CD4-positive, alpha-beta memory T cell (primary cell): ENCODE measurements at places on chromosomes 12 and 14. TPM values are rescaled to one million over a fixed set of nuclear protein-coding genes. Genes with fewer than 3 reads are reported as not detected.

DNA sequence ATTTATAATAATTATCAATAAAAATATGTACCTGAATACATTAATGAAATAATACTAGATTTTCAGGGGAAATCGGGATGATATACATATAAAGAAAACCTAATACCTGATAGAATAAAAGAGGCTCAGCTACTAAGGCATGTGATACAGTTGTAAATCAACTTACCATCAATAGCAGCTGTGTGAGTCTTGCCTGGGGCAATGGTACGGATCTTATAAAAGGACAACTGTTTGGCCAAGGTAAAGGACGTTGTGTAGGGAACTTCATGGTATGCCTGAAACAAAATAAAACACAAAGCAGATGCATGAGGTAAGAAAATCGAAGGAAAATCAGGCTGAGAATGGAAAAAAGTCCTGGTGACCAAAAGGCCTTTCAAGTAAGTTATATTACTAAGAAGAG, 25.4 kb downstream of the NEK9 start:
- no peaks in the 10 kb centered on the region for H3K27me3 ChIP-seq
- H3K4me3 ChIP-seq = no peak overlapping the region
- no peak for DNase-seq
- H3K27ac ChIP-seq = no peak overlapping the region
- peaks cover 56% of the 10 kb centered on the region for H3K36me3 ChIP-seq

DNA sequence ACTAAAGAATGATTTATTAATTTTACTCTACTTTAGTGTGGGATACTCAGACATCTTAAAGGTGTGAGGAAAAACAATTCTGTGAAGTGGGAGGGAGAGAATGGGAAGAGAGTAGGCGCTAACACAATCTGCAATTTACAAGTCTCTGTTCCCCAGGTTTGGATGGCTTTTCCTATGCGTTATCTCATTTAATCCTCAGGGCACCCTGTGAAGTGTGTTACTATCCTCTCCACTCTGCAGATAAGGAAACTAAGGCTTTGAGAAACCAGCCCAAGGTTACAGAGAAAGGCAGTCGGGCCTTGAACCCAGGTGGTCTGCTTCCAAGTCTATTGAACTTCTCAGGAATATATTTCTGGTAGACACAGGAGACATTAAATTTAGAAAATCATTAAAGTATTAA, 36.2 kb upstream of the TUBA1C start:
- H3K27me3 ChIP-seq = no peaks in the 10 kb centered on the region
- H3K27ac ChIP-seq = no peak overlapping the region
- H3K36me3 ChIP-seq = no peaks in the 10 kb centered on the region
- no peaks in the 10 kb centered on the region for H3K4me1 ChIP-seq
- no peak for DNase-seq

Gene VRTN
- not detected for total RNA-seq

Gene FGD4
- total RNA-seq = 0.47 TPM

GRCh38 chr14:28398506-28398905, 368.1 kb upstream of the FOXG1 start:
- no peaks in the 10 kb centered on the region for H3K4me1 ChIP-seq
- no peak overlapping the region for H3K27ac ChIP-seq
- no peak overlapping the region for H3K4me3 ChIP-seq
- H3K27me3 ChIP-seq = no peaks in the 10 kb centered on the region
- DNase-seq = no peak

- no peak overlapping the region for H3K27ac ChIP-seq
- no peaks in the 10 kb centered on the region for H3K27me3 ChIP-seq
- H3K4me1 ChIP-seq = no peaks in the 10 kb centered on the region
- DNase-seq = no peak
- H3K4me3 ChIP-seq = no peak overlapping the region
Measured at GRCh38 chr14:79549515-79549914, 661.8 kb downstream of the DIO2 start.

DNA sequence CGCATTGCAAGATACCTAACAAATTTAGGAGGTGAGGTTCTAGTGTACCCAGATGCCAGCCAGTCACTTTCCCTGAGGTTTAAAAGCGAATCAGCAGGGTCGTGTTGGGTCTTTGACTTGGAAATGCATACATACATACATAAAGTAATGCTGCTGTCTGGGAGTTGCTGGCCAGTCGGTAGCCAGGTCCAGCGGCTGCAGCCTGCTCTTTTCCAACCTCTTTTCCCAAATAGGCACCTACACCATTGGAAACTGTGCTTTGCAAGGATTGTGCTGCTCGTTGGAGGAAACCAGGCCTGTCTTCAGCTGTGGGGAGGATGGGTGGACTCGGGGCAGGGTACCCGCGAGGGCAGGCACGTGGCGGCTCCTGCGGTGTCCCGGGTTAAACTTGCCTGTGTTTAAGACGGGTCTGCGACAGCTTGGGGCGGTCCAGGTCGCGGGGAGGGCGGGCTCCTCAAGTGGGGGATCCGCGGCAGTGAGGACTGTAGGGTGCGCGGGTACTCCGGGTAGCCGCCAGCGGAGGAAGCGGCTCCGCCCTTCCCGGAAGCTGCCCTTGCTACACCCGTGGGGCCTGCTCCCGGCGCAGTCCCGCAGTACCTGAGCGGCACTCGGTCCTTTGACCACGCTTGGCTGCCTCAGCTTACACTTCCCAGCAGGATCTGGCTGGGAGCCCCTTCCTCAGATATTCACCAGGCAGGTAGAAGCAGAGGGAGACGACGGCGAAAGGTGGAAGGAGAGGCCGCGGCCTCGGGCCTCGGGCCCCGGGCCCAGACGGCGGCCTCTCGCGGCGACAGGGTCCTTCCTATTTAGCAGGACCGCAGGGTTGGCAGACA, 2.7 kb downstream of the TTC6 start:
- no peak for DNase-seq
- no peak overlapping the region for H3K27ac ChIP-seq
- peaks cover 7% of the 10 kb centered on the region for H3K4me1 ChIP-seq
- no peaks in the 10 kb centered on the region for H3K36me3 ChIP-seq
- no peak overlapping the region for H3K4me3 ChIP-seq
- peaks cover 52% of the 10 kb centered on the region for H3K27me3 ChIP-seq

DNA sequence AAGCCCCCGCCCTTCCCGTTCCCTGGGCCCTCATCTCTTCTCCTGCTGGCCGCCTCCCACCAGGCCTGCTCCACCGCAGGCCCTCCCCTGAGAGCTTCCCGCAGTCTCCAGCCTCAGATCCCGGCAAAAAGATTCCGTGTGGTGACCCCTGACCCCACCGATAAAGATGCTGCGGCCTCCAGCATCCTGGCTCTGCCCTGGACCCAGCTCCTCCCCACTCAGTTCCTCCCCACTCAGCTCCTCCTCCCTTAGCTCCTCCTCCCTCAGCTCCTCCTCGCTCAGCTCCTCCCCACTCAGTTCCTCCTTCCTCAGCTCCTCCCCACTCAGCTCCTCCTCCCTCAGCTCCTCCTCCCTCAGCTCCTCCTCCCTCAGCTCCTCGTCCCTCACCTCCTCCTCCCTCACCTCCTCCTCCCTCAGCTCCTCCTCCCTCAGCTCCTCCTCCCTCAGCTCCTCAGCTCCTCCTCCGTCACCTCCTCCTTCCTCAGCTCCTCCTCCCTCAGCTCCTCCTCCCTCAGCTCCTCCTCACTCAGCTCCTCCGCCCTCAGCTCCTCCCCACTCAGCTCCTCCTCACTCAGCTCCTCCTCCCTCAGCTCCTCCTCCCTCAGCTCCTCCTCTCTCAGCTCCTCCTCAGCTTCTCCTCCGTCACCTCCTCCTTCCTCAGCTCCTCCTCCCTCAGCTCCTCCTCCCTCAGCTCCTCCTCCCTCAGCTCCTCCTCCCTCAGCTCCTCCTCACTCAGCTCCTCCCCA, 17.0 kb downstream of the NOC4L start:
- H3K4me3 ChIP-seq = no peak overlapping the region
- H3K27me3 ChIP-seq = no peaks in the 10 kb centered on the region
- no peak for DNase-seq
- H3K4me1 ChIP-seq = peaks cover 22% of the 10 kb centered on the region
- H3K27ac ChIP-seq = no peak overlapping the region

Gene PIWIL1
- total RNA-seq = not detected

DNA sequence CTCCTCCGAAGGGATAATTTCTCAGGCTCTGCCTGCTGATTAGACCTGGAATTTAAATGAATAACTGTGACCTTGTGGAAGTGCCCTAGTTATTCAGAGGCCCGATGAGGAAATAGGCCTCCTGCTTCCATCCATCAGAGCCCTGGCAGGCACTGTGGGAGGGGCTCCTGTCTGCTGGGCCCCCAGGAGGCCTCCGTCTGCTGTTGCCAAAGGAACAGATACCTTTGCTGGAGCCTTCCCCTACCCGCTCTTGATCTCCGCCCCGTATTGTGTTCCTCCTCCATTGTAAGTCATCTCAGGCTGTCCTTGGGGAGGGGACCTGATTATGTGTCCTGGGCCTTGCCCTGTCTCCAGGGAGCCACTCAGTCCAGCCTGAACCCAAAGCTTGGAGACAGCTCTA, 112.3 kb downstream of the NRXN3 start:
- no peaks in the 10 kb centered on the region for H3K4me1 ChIP-seq
- no peak overlapping the region for H3K4me3 ChIP-seq
- no peaks in the 10 kb centered on the region for H3K36me3 ChIP-seq

DNA sequence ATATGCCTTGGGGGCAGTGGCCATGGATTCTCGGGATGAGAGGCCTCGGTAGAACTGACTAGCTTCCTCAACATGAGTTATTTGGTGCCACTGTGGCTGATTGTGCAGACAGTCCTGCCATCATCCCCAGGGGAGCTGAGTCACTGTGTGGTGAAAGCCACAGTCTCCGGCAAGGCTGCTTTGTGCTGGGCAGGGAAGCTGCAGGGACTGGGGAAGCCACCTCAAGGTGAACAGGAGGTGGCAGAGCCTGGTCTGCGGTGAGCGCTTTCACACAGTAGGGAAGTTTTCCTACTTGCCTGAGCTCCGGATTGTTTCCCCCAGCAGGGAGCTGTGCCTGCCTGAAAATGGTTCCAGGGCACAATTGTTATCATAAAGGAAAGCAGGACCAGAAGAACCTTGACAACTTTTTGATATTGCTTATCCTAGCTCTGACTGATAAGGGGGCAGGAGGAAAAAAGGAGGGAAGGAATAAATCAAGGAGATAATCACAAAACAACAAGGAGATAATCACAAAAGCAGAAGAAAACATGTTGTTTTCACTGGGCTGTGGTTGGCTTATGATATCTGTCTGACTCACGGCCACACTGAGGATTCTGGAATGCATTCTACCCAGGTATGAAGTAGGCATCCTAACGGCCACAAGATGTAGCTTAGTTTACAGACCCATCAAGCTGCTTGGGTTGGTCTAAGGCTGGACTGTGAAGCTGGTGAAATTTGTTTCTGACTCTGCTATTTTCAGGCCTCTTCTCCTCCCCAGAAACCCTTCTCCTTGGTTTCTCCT, 32.2 kb upstream of the GNG2 start:
- H3K27ac ChIP-seq = no peak overlapping the region
- H3K4me3 ChIP-seq = no peak overlapping the region
- peak; percentile 80 for DNase-seq
- H3K4me1 ChIP-seq = peaks cover 19% of the 10 kb centered on the region
- H3K27me3 ChIP-seq = no peaks in the 10 kb centered on the region

- no peak for DNase-seq
- H3K27ac ChIP-seq = no peak overlapping the region
- no peak overlapping the region for H3K4me3 ChIP-seq
- H3K36me3 ChIP-seq = no peaks in the 10 kb centered on the region
- H3K27me3 ChIP-seq = no peaks in the 10 kb centered on the region
- H3K4me1 ChIP-seq = no peaks in the 10 kb centered on the region
Measured at GRCh38 chr12:130661486-130662255, 54.4 kb downstream of the RIMBP2 start.

GRCh38 chr14:89849931-89850330, 104.6 kb downstream of the EFCAB11 start:
- H3K4me3 ChIP-seq = no peak overlapping the region
- no peak for DNase-seq
- no peaks in the 10 kb centered on the region for H3K4me1 ChIP-seq

- peak overlapping the region; percentile 42 for H3K4me3 ChIP-seq
- DNase-seq = peak; percentile 53
- H3K27me3 ChIP-seq = no peaks in the 10 kb centered on the region
- H3K27ac ChIP-seq = peak overlapping the region; percentile 46
- H3K4me1 ChIP-seq = peaks cover 10% of the 10 kb centered on the region
- no peaks in the 10 kb centered on the region for H3K36me3 ChIP-seq
Measured at GRCh38 chr14:100305324-100306100, 732 bp downstream of the SLC25A29 start.

- no peaks in the 10 kb centered on the region for H3K4me1 ChIP-seq
- no peak overlapping the region for H3K27ac ChIP-seq
- no peaks in the 10 kb centered on the region for H3K27me3 ChIP-seq
- H3K36me3 ChIP-seq = no peaks in the 10 kb centered on the region
Measured at GRCh38 chr12:87801860-87802720, 227.1 kb downstream of the C12orf50 start.

Gene CHGA
- not detected for total RNA-seq

Gene IL22
- not detected for total RNA-seq

Gene TMEM253
- total RNA-seq = not detected

GRCh38 chr12:131986910-131987309, 37.2 kb downstream of the EP400 start:
- H3K27ac ChIP-seq = no peak overlapping the region
- no peaks in the 10 kb centered on the region for H3K27me3 ChIP-seq
- H3K4me3 ChIP-seq = no peak overlapping the region
- H3K36me3 ChIP-seq = peaks cover 81% of the 10 kb centered on the region
- no peaks in the 10 kb centered on the region for H3K4me1 ChIP-seq
- no peak for DNase-seq

DNA sequence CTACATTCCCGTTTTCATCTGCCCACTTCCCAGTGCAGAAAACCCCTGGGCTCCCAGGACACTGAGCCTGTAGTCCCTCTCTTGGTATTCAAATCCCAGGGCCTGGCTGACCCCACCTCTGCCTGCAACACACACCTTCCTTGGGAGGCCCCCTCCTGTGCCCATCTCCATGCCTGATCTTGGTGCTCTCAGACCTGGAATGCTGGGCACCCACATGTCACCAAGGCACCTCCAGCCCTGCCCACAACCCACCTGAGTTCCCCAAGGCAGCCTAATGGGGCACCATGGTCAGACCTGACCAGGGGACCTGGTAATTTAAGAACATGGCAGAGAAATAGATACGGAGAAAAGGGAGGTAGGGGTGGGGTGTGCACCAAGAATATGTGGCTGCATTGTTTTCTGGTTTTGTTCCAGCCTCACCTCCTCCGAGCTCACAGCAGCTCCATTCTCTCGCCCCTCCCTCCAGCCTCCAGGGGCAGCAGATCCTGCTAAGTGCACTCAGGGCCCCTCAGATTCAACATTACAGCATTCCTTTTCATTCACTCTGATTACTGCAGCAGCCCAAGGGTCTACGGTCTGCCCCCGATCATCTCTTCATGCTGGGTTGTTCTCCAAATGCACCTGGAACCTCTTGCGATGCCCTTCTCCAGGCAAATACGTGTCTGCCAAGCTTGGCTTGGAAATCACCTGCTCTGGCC, 9.2 kb upstream of the HSP90AA1 start:
- H3K27ac ChIP-seq = no peak overlapping the region
- H3K4me3 ChIP-seq = no peak overlapping the region
- H3K4me1 ChIP-seq = no peaks in the 10 kb centered on the region
- H3K27me3 ChIP-seq = no peaks in the 10 kb centered on the region
- H3K36me3 ChIP-seq = no peaks in the 10 kb centered on the region

GRCh38 chr12:53193040-53193439, 12.3 kb upstream of the CSAD start:
- no peak for DNase-seq
- no peak overlapping the region for H3K27ac ChIP-seq
- no peak overlapping the region for H3K4me3 ChIP-seq
- no peaks in the 10 kb centered on the region for H3K27me3 ChIP-seq
- H3K4me1 ChIP-seq = peaks cover 33% of the 10 kb centered on the region

Gene SLIRP
- total RNA-seq = 37.5 TPM

- H3K4me3 ChIP-seq = no peak overlapping the region
- H3K4me1 ChIP-seq = no peaks in the 10 kb centered on the region
- H3K27me3 ChIP-seq = no peaks in the 10 kb centered on the region
- H3K36me3 ChIP-seq = no peaks in the 10 kb centered on the region
- no peak for DNase-seq
Measured at GRCh38 chr14:68983191-68983590, 4.1 kb upstream of the ACTN1 start.
